ENCODE measurements at places on chromosomes 2 and 18. TPM values are rescaled to one million over a fixed set of nuclear protein-coding genes. Genes with fewer than 3 reads are reported as not detected.

The MC4R gene
- not detected for total RNA-seq

The NDC80 gene
- 29.1 TPM for total RNA-seq

The NEU2 gene
- not detected for total RNA-seq

- no peak overlapping the region for H3K4me3 ChIP-seq
- no peaks in the 10 kb centered on the region for H3K27me3 ChIP-seq
- no peak for DNase-seq
- H3K27ac ChIP-seq = no peak overlapping the region
These were observed 202.1 kb upstream of the KYNU start for GRCh38 chr2:142675398-142675797.

- H3K27ac ChIP-seq = no peak overlapping the region
- H3K27me3 ChIP-seq = peaks cover 9% of the 10 kb centered on the region
- peaks cover 36% of the 10 kb centered on the region for H3K4me1 ChIP-seq
- H3K36me3 ChIP-seq = no peaks in the 10 kb centered on the region
These were observed 46.8 kb downstream of the MYO3B start for GRCh38 chr2:170224692-170225294.

- peaks cover 19% of the 10 kb centered on the region for H3K27me3 ChIP-seq
- DNase-seq = no peak
- H3K27ac ChIP-seq = no peak overlapping the region
- H3K36me3 ChIP-seq = no peaks in the 10 kb centered on the region
These were observed 195.5 kb upstream of the APCDD1 start for GRCh38 chr18:10258836-10259474.
